ENCODE measurements at places on chromosomes 11 and 22. TPM values are rescaled to one million over a fixed set of nuclear protein-coding genes. Genes with fewer than 3 reads are reported as not detected.

DNA sequence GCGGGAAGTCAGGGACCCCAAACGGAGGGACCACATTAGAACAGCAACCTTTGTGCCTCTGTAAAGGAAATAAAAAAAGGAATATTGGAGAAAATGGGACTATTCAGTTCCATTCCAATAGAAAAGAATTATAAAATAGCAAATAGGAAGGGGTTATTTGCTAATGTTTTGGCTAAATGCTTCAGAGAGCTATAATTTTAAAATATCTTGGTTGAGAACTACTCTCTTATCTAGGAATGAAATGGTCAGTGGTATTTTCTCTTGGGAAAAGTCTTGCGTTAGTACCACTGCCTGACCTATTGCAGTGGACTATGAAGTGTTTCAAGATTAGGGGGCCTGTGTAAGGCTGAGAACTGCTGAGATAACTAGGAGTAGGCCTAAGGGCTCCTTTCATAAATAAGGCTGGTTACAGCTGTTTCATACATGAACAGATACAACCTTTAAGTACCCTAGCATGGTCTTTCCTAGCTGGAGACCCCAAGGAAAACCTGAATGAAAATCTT lies 6.9 kb upstream of the WEE1 start:
- DNase-seq: no peak
- H3K27me3 ChIP-seq: peaks cover 16% of the 10 kb centered on the region
- no peak overlapping the region for H3K27ac ChIP-seq
- H3K4me3 ChIP-seq: no peak overlapping the region
- H3K4me1 ChIP-seq: peaks cover 20% of the 10 kb centered on the region
- H3K36me3 ChIP-seq: peaks cover 7% of the 10 kb centered on the region

- no peak overlapping the region for H3K27ac ChIP-seq
- peaks cover 5% of the 10 kb centered on the region for H3K4me1 ChIP-seq
- H3K4me3 ChIP-seq: no peak overlapping the region
- DNase-seq: peak; percentile 4
Measured at GRCh38 chr11:95849087-95849825, 59.0 kb downstream of the CEP57 start.

DNA sequence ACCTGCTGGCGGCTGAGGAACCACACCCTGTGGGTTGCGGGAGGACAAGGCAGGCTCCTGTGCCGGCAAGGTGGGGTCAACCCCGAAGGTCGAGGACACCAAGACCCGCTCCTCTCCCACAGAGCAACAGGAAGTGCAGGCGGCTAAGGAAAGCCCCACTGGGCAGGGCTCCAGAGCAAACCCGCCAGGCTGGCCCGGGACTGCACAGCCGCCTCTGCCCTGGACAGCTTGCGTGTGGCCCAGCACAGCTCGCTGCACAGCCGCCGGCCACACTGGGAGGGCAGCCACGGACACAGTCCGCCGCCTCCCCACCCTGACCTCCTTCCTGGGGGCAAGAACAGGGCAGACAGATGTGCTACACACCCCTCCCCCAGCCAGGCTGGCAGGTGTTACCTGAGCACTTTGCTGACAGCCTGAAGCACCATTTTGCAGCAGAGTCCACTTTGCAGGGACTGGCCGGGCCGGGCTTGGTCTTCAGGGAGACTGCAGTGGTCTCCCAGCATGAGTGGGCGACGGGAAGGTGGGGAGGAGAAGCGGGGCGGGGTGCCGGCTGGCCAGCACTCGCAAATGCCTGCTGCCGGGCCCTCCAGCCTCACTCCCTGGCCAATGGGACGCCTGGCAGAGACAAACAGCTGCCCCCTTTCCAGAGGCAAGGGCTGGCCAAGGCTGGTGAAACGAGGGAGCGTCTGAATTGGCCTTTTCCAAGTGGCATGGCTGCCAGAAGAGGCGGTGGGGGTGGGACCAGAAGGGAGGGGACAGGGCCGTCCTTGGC lies at the start of gene MOB2:
Gene MOB2, minus strand, starts transcription at position 726 of the 772 bp plus-strand sequence. Its CDS starts 223 bp downstream, at position 503.
- H3K4me3 ChIP-seq: no peak within 1 kb of the TSS
- peaks cover 2% of the 10 kb centered on the region for H3K36me3 ChIP-seq
- no peak for DNase-seq
- H3K27me3 ChIP-seq: no peaks in the 10 kb centered on the region
- H3K27ac ChIP-seq: no peak within 1 kb of the TSS

- H3K27me3 ChIP-seq: peaks cover 12% of the 10 kb centered on the region
- H3K4me3 ChIP-seq: no peak overlapping the region
- H3K27ac ChIP-seq: no peak overlapping the region
- no peaks in the 10 kb centered on the region for H3K36me3 ChIP-seq
- DNase-seq: no peak
Measured at GRCh38 chr11:57479021-57479663, 18.8 kb downstream of the RTN4RL2 start.

DNA sequence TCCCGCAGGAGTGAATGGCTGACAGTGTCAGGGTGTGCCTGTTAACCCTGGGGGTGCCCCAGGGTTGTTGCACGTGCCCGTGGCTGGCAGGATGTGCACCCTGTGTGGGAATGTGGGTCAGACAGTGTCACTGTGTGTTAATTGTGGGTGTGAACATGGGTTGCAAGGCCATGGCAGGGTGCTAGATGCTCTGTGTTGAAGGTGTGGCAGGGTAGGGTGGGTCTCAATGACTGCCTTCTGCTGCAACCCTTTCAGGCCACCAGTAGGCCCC lies 8.3 kb downstream of the RIN1 start:
- peaks cover 26% of the 10 kb centered on the region for H3K4me1 ChIP-seq
- no peaks in the 10 kb centered on the region for H3K27me3 ChIP-seq
- no peaks in the 10 kb centered on the region for H3K36me3 ChIP-seq
- H3K4me3 ChIP-seq: no peak overlapping the region
- no peak for DNase-seq
- peak overlapping the region; percentile 26 for H3K27ac ChIP-seq

DNA sequence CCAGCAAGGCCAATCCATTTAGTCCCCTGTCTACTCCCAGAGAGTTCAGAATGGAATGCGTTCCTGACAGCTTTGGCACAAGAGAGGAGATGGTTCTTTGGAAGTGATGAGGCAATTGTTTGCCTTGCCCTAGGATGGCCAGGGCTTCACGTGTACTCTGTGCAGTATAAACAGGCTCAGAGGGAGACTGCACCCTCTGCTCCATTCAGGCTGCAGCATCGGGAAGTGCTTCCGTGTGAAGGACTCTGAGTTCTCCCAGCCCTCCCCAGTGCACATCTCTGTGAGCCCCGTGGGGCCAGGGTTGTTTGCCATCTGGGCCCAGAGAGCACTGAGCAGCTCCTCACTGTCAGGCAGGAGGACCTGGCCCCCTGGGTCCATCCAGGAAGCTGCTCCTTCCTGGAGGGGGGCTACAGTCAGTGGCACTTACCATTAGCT lies 215.3 kb upstream of the TBCEL start:
- no peak overlapping the region for H3K27ac ChIP-seq
- H3K4me3 ChIP-seq: no peak overlapping the region
- peaks cover 22% of the 10 kb centered on the region for H3K27me3 ChIP-seq
- H3K36me3 ChIP-seq: no peaks in the 10 kb centered on the region
- peaks cover 1% of the 10 kb centered on the region for H3K4me1 ChIP-seq

GRCh38 chr11:132168344-132168981 lies 798.0 kb downstream of the NTM start:
- no peaks in the 10 kb centered on the region for H3K27me3 ChIP-seq
- no peaks in the 10 kb centered on the region for H3K4me1 ChIP-seq

- H3K27ac ChIP-seq: no peak overlapping the region
- no peak for DNase-seq
- no peaks in the 10 kb centered on the region for H3K36me3 ChIP-seq
Measured at GRCh38 chr11:32069361-32070058, 21.4 kb upstream of the RCN1 start.

- H3K27ac ChIP-seq: no peak overlapping the region
- H3K4me1 ChIP-seq: peaks cover 23% of the 10 kb centered on the region
- no peak for DNase-seq
- H3K36me3 ChIP-seq: no peaks in the 10 kb centered on the region
Measured at GRCh38 chr11:61142424-61142823, 18.8 kb downstream of the VPS37C start.

GRCh38 chr11:19800714-19801519 lies 88.3 kb downstream of the NAV2 start:
- no peak overlapping the region for H3K4me3 ChIP-seq
- peaks cover 4% of the 10 kb centered on the region for H3K27me3 ChIP-seq
- no peaks in the 10 kb centered on the region for H3K36me3 ChIP-seq
- no peak for DNase-seq
- H3K4me1 ChIP-seq: no peaks in the 10 kb centered on the region

GRCh38 chr11:14015711-14016110 lies 53.2 kb downstream of the SPON1 start:
- H3K36me3 ChIP-seq: no peaks in the 10 kb centered on the region
- DNase-seq: no peak
- H3K4me3 ChIP-seq: no peak overlapping the region
- H3K27ac ChIP-seq: no peak overlapping the region
- no peaks in the 10 kb centered on the region for H3K4me1 ChIP-seq
- H3K27me3 ChIP-seq: no peaks in the 10 kb centered on the region

GRCh38 chr22:48727454-48728058 lies 1100.1 kb downstream of the BRD1 start:
- H3K27ac ChIP-seq: no peak overlapping the region
- no peaks in the 10 kb centered on the region for H3K4me1 ChIP-seq
- H3K36me3 ChIP-seq: no peaks in the 10 kb centered on the region
- DNase-seq: no peak
- H3K27me3 ChIP-seq: peaks cover 10% of the 10 kb centered on the region

- H3K36me3 ChIP-seq: no peaks in the 10 kb centered on the region
- no peak for DNase-seq
- H3K4me1 ChIP-seq: no peaks in the 10 kb centered on the region
Measured at GRCh38 chr11:133206313-133207005, 325.8 kb downstream of the OPCML start.

DNA sequence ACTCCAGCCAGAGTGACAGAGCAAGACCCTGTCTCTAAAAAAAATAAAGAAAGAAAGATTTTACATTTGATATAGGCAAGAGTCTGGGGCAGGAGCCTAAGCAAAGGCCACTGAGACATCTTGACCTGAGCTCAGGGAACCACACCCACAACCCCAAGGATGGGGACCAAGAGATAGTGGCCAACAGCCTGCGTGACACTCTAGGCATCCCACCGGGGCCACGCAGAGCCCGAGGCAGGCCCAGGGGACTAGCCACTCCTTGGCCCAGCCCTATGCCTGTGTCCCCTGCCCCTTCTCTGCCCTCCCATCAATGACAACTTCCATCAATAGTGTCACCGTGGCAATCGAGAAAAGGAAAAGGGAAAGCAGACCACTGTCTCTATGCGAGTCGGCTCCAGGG lies 41.1 kb downstream of the MN1 start:
- H3K36me3 ChIP-seq: no peaks in the 10 kb centered on the region
- H3K4me1 ChIP-seq: no peaks in the 10 kb centered on the region
- H3K27me3 ChIP-seq: no peaks in the 10 kb centered on the region
- no peak for DNase-seq

GRCh38 chr11:67452141-67452952 lies at the start of gene GPR152:
Gene GPR152, minus strand, starts transcription at chr11:67452729. Its CDS starts 5 bp downstream, at chr11:67452724.
- no peaks in the 10 kb centered on the region for H3K36me3 ChIP-seq
- peaks cover 10% of the 10 kb centered on the region for H3K4me1 ChIP-seq
- H3K27me3 ChIP-seq: no peaks in the 10 kb centered on the region
- DNase-seq: no peak
- no peak within 1 kb of the TSS for H3K27ac ChIP-seq

GRCh38 chr22:34620832-34621231 lies 445.1 kb upstream of the ISX start:
- no peaks in the 10 kb centered on the region for H3K4me1 ChIP-seq
- DNase-seq: no peak
- H3K4me3 ChIP-seq: no peak overlapping the region

GRCh38 chr11:63243533-63243932 lies at the start of gene SLC22A25:
Gene SLC22A25, minus strand, starts transcription at chr11:63243599. Its CDS starts 13,947 bp downstream, at chr11:63229652.
- DNase-seq: no peak
- H3K4me3 ChIP-seq: no peak within 1 kb of the TSS
- no peaks in the 10 kb centered on the region for H3K36me3 ChIP-seq
- peaks cover 25% of the 10 kb centered on the region for H3K27me3 ChIP-seq

DNA sequence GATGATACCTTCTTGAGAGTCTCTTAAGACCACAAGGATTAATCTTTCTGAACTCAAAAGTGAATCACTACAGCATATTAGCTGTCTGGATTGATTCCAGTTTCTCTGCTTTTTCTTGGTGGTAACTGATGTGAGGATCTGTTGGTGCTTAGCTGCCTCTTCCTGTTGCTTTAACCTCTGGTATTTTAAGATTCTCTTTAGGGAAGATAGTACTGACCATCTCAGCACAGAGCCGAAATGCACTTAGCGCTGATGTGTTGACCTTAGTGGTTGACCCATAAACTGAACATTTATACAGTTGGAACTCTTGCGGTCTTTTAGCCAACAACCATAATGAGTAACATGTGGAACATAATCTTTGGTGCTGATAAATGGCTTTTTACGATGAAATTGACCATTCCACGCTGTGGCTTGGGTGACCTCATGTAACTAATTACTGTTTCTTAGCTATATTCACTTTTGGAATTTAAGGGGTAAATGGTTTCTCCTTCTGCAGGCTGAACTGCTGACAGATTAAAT lies 33.7 kb downstream of the APLP2 start:
- no peaks in the 10 kb centered on the region for H3K27me3 ChIP-seq
- no peak overlapping the region for H3K27ac ChIP-seq
- no peak overlapping the region for H3K4me3 ChIP-seq
- peaks cover 17% of the 10 kb centered on the region for H3K36me3 ChIP-seq
- DNase-seq: no peak

DNA sequence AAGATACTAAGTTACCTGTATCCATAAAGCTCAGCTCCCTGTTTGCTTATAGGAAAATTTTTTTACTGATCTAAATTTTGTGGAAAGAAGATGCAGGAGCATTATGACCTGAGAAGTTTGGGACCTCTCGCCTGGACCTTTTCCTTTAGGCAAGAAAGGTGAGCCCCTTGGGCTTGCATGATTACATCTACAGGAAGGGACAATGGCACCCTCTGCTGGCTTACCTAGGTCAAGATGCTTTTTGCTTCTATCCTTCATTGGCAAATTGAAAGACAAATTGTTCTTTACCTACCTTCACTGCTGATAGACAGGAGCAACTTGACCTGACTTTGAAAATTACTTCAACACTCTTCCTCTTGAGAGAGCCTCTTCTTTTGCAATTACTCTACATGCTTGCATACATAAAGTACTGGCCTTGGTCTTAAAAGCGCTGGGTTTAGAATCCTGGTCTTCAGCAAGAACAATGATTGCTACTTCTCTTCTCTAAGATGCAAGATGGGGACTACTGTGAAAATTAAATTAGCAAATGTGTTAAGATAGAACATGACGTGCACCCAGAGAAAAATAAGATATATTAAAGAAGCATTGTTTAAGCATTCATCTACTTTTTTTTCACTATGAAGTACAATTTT lies 147.2 kb downstream of the TRPC6 start:
- DNase-seq: no peak
- no peaks in the 10 kb centered on the region for H3K36me3 ChIP-seq
- H3K27ac ChIP-seq: no peak overlapping the region
- H3K27me3 ChIP-seq: no peaks in the 10 kb centered on the region

MAPK8IP2 gene
- total RNA-seq: 0.16 TPM

CCND1 gene
- total RNA-seq: 3.2 TPM

FAM180B gene
- total RNA-seq: not detected

TMEM225 gene
- not detected for total RNA-seq

SCGB1D2 gene
- not detected for total RNA-seq

DUSP8 gene
- 1.5 TPM for total RNA-seq

Data from activated naive CD8-positive, alpha-beta T cell treated with anti-CD3 and anti-CD28 coated beads for 36 hours (primary cell).